ENCODE measurements at places on chromosomes 2 and 18.

DNA sequence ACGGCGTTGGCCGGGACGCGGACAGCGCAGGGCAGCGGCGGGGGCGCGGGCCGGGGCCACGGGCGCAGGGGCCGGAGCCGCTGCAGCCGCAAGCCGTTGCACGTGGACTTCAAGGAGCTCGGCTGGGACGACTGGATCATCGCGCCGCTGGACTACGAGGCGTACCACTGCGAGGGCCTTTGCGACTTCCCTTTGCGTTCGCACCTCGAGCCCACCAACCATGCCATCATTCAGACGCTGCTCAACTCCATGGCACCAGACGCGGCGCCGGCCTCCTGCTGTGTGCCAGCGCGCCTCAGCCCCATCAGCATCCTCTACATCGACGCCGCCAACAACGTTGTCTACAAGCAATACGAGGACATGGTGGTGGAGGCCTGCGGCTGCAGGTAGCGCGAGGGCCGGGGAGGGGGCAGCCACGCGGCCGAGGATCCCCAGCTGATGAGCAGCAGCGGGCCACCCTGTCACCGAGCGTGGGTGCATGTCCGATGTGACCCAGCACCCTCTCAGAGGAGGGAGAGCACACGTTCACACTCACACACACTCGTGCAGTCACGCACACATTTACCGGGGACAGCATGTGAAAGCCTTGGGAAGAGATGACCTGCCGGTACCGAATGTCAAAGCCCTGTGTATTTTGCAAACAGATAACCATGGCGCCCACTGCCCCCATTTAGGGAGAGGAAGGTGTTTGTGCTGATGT is 4.2 kb downstream of the GDF7 start:
- DNase-seq, result peak; percentile 76

DNA sequence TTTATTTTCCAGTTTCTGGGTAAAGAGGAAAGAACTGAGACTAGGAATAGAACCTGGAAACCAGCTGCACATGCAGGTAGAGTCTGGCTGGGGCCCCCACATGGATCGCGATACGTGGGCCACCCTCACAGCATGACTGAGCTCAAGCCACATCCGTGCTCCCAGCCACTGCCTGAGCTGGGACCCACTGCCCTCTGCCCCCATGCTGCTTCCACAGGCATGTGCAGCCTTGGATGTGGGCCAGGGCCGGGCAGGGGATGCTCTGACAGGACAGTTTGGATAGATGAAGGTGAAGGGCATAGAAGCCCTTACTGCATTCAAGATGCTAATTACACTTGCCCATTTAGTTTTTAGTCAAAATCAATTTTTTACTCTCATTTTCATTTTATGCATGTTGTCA is 321.2 kb downstream of the DCDC2C start:
- no peak for DNase-seq

DNA sequence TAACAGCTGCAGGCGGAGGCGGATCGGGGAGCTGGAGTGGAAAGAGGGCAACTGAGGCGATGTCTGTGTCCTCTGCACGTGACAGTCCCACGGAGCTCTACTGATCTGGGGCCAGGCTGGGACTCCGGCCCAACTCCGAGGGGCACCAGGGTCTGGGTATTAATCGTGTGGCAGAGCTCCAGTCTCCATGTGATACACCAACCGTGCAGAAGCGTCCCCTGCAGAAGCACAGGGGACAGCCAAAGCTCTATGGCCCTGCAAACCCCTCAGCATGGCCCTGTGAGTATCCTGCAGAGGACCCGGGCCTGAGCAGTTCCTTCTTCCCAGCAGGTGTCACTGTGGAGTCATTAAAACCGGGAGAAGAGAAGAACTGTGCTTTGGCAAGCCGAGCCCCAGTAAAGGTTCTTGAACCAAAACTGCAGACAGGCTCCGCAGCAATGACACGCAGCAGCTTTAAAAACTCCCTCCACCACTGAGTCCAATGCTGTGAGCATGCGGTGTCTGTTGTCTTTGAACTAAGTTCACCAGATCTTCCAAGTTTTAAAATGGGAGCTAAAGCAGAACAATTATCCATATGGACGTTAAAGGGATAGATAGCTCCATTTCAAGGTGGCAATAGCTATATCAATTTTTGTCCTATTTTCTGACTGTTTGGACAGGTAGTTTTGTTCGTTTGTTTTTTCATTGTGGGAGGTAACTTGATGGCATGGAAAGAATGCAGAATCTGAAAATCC is 79.4 kb downstream of the TMEM182 start:
- DNase-seq, result peak; percentile 92

GRCh38 chr2:9473308-9473984 is 905 bp upstream of the IAH1 start:
- DNase-seq, result peak; percentile 88

DNA sequence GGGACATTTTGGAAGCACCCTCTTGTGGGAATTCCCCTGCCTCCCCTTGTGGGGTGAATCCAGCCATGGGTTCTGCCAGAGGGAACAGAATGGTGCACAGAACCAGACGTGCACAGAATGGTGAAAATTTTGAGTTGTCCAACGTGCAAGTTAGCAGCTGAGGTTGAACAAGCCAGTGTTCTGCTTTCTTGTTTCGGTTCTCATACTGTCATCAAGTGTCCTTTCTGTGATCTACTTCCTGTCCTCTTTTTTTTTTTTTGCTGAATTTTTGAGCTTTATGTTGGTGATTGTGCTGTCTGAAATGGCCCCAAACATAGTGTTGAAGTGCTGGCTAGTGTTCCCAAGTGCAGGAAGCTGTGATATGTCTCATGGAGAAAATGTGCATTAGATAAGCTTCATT is 21.5 kb upstream of the REEP1 start:
- no peak for DNase-seq

DNA sequence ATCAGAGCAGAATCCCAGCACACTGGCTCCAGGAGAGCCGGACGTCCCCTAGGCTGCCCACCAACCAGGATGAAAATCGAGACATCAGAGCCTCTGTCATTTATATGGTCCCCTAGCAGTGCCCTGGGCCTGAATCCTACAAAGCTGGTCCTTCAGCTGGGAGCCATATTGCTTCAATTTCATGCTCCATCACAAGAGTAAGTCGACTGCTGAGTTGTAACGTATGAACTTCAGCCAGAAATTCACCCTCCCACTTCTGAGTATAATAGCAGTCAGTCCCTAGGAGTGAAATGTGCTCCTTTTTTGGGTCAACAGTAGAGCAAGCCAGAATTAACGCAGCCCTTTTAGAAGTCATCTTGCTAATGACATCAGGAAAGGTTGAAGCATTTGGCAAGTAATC is 126.4 kb downstream of the CCBE1 start:
- DNase-seq, result no peak

DNA sequence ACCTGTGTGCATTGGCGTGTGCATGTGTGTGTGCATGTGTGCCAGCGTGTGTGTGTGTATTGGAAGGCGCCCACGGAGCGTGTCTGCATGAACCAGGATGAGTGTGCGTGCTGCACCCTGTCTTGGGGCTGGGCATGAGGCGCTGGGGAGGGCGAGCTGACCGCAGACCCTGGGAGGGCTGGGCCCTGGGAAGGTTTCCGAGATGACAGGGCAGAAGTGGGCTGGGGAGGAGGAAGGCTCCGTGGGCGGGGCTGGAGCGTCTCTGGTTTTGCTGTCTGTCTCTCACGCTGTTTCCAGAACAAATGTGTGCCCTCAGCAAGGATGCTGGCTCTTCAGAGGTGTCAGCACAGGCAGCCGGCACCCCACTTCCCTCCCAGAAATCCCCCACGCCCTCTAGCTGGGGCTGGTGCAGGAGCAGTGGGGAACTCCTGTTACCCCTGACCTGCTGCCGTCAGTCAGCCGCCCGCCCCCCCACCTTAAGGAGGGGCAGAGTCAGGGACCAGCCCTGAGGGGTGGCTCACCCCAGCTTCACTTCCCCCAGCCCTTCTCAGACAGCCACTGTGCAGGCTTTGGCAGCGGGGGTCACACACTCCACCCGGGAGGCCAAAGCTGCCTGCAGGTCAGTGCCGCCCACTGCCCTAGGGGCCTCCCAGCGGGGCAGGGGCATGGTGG is at the start of gene GPR35:
Gene GPR35, plus strand, starts transcription at position 531 of the 672 bp plus-strand sequence. CDS start 4,473 bp downstream, outside the sequence.
- peak; percentile 56 for DNase-seq

DNA sequence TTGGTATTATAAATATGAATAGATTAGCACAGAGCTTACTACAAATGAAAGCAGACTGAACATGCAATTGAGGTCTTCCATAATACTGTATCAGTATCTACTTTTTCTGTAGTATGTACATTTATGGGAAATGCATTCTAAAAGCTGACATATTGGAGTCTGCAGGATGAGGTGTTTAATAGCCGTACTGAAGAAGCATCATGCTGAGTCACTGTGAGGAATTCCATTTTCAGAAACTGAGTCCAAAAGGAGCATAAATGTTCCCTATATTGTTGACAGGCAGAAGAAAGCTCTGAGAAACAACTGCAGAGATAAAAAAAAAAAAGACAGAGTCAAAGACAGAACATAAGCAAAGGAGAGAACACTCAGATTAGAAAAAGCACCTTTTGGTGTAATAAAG is 366.7 kb upstream of the SPHKAP start:
- no peak for DNase-seq

- no peak for DNase-seq
These were observed 95.4 kb downstream of the CTAGE1 start for GRCh38 chr18:22322243-22322691.

All from endodermal cell (in vitro differentiated cells).